ENCODE measurements at places on chromosomes 7 and 10. TPM values are rescaled to one million over a fixed set of nuclear protein-coding genes. Genes with fewer than 3 reads are reported as not detected.

- DNase-seq: no peak
These were observed 141.7 kb upstream of the TMEM72 start for GRCh38 chr10:44769450-44769849.

DNA sequence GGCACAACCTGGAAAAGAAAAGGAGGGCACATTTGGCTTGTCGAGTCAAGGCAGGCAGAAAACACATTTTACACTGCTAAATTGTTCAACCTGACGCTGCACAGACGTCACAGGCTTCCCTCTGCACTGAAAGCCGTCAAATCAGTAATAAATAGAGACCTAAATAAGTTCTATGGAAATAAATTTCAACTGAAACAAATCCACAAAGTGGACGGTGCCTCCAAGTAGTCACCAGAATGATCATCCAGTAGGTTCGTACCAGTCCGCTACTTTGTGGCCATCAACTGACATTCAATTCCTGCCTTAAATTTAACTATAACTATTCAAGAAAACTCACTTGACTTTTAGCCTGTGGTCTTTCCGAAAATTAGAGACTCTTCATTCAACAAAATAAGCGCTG lies 49.0 kb downstream of the NPVF start:
- DNase-seq: no peak

DNA sequence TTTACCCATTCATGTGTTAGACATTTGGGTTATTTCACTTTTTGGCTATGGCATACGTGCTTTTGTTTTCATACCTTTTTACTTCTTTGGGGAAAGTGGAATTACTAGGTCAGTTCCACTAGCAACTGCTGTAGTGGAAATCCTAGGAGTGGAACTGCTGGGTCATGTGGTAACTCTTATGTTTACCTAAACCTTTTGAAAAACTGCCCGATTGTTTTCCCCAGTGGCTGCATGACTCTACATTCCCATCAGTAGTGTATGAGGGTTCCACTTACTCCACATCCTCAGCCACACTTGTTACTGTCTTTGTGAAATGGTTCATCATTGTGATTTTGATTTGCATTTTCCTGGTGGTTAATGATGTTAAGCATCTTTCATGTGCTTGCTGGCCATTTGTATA lies 82.3 kb downstream of the TAX1BP1 start:
- DNase-seq: no peak

RUFY2 gene
- total RNA-seq: 32.8 TPM
